GM03348 (cell line): ENCODE measurements at places on chromosomes 16 and 17.
A peak's percentile ranks its signal among the peaks of the same experiment; 100 is the strongest.

DNA sequence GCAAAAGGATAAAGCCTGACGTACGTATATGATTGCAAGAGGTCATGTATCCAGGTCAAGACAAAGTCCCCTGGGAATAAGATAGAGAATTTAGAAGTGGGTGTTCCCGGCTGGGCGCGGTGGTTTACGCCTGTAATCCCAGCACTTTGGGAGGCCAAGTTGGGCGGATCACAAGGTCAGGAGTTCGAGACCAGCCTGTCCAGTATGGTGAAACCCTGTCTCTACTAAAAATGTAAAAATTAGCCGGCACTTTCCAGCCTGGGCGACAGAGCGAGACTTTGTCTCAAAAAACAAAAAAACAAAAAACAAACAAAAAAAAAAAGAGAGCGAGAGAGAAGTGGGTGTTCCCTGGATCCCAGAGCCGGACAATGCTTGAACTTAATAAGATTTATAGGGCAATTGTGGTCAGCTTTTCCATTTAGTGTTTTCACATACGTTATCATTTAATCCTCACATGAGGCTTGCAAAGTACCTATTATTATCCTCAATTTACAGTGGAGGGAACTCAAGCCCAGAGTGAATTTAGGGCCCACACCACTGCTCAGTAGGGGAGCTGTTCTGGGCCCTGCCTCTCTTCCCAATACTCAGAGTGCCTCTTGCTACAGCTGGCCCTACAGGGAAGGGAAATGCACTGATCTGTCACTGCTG, 481 bp upstream of the GLTPD2 start:
- DNase-seq = no peak

DNA sequence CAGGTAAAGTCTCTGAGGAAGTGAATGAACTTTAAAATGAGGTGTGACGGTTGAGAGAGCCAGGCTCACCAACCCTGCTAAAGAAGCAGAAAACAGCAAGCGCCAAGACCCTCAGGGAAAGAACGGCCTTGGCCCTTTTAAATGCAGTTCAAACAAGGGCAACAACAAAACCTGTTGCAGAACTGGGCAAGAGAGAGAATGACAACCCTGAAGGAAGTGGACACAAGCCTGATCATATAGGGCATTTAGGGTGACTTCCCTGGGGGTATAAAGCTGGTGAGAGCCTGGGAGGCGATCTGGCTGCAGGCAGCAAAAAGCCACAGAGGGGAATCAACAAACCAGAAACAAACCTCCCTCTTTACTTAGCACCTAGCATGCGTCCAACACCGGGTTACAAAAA, 1.0 kb downstream of the CPPED1 start:
- no peak for DNase-seq

GRCh38 chr16:50572700-50573099, 24.5 kb downstream of the NKD1 start:
- no peak for DNase-seq

DNA sequence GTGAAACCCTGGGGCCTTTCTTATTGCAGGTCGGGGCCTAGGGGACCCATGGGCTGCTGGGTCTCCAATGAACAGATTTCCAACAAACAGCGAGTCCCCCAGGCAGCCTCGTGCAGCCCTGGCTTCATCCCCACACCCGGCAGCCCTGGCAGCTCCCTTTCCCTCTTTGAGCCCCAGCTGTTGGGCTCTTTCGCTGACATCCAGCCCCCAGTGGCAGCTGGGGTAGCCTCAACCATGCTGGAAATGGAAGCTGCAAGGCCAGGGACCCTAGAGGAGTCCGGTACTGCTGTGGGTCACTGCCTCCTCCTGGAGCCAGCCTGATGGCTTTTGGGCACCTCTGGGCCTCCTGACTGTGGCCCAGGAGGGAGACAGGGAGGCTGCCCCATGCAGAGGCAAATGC, 5.9 kb downstream of the RPUSD1 start:
- DNase-seq = no peak

GRCh38 chr17:9473711-9474110, 101.9 kb downstream of the STX8 start:
- DNase-seq = peak; percentile 72

DNA sequence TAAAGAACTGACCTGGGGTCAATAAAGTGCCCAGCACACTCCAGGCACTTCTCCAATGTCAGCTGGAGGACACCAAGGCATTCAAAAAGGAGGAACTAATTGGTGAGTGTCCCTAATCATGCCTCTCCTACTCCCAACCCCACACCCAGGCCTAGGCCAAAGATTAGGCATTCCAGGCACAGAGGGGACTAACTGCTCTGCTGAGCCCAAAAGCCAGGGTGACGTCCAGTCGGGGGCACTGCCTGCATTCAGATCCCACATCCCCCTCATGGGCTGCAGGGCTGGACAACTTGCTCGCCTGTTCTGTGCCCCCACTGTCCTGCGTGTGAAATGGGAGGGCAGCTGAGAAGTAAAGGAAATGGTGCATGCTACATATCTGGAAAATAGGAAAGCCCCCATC, 115.4 kb downstream of the DYNLRB2 start:
- DNase-seq = no peak

GRCh38 chr16:85573696-85574641, 39.2 kb upstream of the GSE1 start:
- peak; percentile 70 for DNase-seq
